ENCODE measurements at places on chromosomes 4 and X.

DNA sequence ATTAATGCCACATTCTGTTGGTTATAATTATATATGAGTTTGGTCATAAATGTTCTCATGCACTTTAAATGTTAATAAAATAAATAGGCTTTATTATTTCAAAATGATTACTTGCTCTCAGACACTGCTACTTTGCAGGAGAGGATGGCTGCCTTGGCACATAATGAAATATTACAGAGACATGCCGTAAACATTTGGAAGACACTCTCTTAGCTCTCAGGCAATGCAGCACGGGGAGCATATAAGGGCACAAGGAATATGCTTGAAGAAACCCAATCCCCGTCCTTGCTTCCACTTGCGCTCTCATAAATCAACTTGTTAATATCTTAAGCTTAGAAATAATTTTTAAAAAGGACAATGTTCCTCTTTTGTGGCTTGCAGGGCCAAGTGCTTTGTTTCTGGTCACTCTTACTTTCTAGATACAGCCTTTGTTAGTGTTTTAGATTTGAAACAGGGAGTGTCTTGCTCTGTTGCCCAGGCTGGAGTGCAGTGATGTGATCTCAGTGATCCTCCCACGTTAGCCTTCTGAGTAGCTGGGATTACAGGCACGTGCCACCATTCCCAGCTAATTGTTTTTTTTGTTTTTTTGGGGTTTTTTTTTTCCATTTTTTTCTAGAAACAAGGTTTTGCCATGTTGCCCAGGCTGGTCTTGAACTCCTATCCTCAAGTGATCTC, 445.0 kb downstream of the SPRY1 start:
- DNase-seq, result no peak

DNA sequence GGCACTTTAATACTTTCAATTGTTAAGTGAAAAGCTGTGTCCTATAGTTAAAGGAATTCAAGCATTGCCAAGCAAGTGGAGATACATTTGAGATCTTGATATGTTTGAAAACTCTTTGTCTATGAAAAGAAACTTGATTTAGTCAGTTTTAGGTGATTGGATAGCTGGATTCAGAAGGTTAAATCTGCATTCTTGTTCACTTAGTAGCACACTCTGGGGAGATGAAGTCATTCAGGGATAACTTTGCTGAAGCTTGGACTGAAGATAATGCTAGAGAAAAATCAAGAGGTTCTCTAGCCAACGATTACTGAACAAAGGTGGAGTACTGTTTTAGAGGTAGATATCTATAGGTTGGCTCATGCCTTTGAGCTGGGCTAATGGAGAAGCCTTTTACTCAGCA, 90.6 kb downstream of the DCAF8L2 start:
- DNase-seq, result no peak

- no peak for DNase-seq
These were observed 116.4 kb downstream of the AFF1 start for GRCh38 chr4:87051121-87051713.

- DNase-seq, result no peak
These were observed 16.8 kb upstream of the RNF4 start for GRCh38 chr4:2451821-2452785.

DNA sequence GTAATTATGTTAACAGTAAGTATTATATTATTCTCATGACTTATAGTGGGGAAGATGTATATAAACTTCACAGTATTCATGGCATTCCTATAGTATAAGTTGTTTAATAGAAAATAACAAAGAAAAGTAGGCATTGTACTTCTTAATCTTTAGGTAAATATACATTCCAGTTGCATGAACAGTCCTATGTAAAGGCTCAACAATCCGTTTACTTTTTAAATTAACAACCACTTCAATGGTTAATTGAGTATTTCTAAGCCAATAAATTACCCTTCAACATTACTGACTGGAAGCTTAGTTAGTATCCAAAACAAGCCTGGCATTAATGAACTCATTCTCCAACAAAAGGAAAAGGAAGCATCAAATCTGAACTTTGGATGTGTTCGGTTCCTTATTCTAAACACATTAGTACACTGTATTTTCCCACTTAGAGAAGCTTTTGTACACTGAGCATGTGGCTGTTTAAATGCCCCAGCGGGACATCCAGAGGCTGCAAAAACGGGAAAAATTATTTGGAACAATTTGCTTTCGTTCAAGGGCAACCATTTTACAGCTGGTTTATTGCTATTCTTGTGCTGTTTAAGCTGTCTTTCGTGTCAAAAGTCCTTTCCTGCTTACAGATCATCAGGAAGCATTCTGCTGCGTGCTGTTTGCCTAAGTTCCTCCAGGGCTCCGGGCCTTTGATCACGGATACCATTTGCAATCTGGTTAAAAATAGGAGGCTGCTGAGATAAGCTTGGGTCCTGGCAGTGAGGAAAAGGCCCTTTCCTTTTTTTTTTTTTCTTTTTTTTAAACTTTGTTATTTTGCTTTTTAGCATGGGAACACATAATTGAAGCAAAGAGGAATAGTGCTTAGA, 460.3 kb downstream of the SPRY1 start:
- DNase-seq, result no peak
